ENCODE measurements at places on chromosomes 6 and 20. TPM values are rescaled to one million over a fixed set of nuclear protein-coding genes. Genes with fewer than 3 reads are reported as not detected.
A peak's percentile ranks its signal among the peaks of the same experiment; 100 is the strongest.

F13A1 gene
- 188 TPM for total RNA-seq

POPDC3 gene
- 47.8 TPM for total RNA-seq

DEFB125 gene
- not detected for total RNA-seq

ZNF133 gene
- 7.6 TPM for total RNA-seq

ROS1 gene
- 0.08 TPM for total RNA-seq

EYA2 gene
- 1.5 TPM for total RNA-seq

ESR1 gene
- 1.4 TPM for total RNA-seq

DNA sequence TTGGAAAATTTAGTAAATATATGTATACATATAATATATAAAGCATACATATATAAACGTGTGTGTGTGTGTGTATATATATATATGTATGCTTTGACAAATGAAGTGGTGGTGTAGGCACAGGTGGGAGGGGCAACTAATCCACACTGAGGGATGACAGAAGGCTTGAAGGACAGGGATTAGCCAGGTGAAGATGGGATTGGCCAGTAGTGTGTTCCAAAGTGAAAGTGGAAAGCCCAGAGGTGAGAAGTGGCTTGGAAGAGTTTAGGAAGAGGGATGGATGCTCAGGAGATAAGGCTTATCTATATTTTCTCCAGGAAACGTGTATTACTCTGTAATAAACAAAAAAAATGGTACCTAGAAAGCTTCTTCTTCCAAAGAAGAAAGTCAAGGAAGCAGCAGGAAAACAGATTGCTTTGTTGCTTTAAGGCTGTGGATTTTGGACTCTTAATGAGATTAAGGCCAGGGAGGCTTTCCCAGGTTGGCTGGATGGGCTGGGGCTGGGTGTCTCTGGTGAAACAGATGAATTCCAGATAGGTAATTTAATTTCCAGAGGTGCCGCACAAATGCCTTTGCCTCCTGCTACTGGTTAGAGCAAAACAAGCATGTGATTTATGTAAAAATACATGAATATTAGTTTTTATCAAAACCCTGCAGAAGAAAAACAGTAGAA lies 63.9 kb downstream of the JARID2 start:
- no peak for DNase-seq

DNA sequence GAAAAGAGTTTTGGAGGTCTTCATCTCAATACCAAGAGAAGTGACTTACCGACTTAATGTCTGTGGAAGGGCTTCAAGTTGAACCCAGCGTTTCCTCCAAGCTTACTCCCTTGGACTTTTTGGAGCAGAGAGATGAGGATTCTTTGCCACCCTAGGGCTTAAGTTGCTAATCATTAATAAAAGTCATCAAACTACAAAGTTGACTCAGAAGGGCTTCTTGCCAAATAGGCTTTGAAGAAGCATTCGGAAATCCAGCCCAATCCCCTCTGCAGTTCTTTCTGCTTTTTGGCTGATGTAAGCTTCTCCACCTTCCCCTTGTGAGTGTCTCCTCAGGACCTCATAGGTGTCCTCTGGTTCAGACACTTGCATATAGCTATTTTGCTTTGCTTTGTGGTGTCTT lies at the start of gene SLC17A3:
SLC17A3 (minus strand) TSS at position 126 of the 400 bp plus-strand sequence. CDS start 5,856 bp downstream, outside the sequence.
- no peak for DNase-seq

DNA sequence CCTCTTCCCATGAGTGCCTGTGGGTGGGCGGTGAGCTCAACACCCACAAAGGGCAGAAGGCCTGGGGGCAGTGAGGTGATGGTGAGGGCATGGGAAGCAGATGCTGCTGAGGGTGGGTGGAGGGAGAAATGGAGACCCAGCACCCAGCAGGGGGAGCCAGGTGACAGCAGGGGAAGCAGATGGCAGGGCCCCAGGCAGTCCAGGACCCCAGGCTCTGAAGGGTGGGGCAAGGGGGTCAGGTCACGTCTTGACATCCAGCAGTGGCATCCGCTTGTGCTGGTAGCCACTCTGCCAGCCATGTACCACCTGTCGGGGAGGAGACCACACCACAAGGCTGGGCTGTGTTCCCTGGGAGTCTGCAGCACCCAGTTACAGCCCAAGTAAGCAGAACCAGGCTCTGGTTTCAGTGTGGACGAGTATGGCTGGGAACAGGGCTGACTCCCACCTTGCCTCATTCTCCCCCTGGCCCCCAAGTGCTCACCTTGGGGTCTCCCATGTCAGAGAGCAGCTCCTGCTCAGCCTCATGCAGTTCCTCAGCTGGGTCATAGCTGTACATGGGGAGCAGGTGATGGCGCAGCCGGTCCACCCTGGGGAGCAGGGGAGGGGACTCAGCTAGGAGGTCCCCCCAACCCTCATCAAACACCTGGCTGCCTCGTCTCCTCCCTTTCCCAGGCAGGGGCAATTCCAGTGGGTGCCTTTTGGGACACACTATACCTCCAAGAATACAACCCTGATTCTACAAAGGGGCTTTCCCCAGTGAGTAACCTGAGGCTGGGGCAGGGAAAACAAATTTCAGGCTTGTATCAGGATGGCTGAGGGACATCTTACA lies 2.0 kb downstream of the SMIM29 start:
- peak; percentile 69 for DNase-seq

- DNase-seq: no peak
Observed at GRCh38 chr6:140319209-140319608, 944.8 kb upstream of the CITED2 start.

DNA sequence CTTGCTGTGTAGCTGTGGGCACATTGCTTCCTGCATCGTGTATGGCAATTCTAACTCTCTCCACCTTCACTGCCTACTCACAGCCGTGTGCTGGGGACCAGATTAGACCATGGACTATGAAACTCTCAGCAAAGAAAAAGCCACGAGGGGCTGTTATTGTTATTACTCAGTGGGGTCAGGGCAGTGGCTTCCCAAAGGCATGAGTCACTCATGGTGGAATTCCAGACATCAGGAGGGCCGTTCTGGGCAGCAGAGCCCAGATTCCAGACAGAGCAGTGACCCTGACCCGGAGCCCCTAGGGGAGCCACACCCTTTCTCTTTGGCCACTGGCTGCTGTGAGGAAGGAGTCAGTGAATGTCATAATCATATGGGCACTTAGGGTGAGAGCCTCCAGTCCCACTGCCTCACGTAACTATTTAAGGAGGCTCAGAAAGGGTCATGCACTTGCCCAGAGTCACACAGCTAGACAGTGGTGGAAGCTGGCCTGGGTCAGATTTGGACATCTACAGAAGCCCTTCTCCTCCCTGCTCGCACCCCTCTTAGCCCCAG lies 22.2 kb upstream of the CCN5 start:
- DNase-seq: peak; percentile 76

DNA sequence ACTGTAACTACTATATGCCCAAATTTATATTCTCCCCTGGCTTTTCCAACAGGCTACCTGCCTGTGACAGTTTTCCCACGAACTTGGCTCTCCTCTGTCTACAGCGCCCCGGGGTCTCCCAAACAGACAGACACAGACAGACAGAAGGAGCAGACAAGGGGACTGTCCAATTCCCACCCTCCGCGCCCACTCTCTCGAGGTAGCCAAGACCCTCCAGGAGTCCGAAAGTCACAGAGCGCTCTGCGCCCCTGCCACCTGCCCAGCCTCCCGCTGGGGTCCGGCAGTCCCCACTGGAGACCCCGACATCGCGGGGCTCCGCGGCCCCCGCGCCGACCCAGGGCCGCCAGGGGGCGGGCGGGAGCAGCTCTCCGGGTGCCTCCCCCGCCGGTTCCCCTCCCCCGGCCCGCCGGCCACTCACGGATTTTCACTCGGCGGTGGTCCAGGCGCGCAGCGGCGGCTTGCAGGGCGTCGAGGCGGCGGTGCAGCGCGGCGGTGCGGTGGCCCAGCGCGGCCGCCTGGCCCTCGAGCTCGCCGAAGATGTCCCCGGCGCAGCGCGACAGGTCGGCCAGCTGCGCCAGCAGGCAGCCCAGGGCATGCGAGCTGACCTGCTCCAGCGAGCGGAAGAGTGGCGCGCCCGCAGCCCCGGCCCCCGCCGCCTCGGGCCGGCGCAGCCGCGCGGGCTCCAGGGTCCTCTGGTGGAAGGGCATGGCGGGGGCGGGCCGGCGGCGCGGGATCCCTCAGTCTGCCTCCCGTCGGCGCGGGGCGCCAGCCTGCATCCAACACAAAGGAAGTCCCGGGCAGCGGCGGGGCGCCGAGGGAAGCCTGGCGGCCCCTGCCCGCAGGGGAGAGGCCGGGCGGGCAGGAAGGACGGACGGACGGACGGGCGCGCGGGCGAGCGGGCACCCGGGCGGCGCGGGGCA lies 81.3 kb upstream of the CCDC28A start:
- DNase-seq: peak; percentile 90

GRCh38 chr6:11876934-11877433 lies 98.4 kb upstream of the ADTRP start:
- no peak for DNase-seq

GRCh38 chr6:8983202-8983688 lies 547.9 kb upstream of the SLC35B3 start:
- DNase-seq: peak; percentile 77

- DNase-seq: no peak
Observed at GRCh38 chr6:166172546-166172945, 4.9 kb upstream of the TBXT start.

GRCh38 chr6:11223286-11223864 lies 9.1 kb downstream of the NEDD9 start:
- DNase-seq: no peak
